ENCODE measurements at places on chromosomes 2 and 18.
A peak's percentile ranks its signal among the peaks of the same experiment; 100 is the strongest.

DNA sequence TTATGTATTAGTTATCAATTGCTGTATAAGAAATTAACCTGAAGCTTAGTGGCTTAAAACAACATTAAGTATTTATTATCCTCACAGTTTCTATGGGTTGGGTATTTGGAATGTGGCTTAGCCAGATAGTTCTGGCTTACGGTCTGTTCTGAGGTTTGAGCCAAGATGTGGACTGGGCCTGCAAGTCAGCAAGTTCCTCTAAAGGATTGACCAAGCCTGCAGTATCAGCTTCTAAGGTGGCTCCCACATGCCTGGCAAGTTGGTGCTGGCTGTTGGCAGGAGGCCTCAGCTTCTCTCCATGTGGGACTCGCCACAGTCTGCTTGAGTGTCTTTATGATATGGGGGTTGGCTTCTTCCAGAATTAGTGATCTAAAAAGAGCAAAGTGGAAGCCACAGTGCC, 45.0 kb upstream of the TCF4 start:
- no peak for DNase-seq

DNA sequence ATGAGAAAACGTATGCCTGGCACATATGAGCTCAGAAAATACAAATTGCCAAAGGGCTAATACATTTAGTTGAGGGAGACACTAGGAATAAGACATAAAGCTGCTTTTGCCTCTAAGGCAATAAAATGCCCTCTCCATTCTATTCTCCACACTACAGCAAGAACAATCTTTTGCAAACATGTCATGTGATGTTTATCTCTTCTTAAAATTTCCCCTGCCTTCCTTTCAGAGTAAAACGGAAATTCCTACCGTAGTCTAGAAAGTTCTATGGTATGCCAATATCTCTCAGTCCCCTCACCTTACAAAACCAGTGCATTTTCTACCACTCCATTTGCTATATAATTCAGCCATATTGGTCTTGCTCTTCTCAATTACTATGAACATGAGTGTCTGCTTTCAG, 33.1 kb downstream of the C18orf54 start:
- no peak for DNase-seq

GRCh38 chr2:150296770-150297546, 190.5 kb downstream of the RND3 start:
- DNase-seq = no peak

DNA sequence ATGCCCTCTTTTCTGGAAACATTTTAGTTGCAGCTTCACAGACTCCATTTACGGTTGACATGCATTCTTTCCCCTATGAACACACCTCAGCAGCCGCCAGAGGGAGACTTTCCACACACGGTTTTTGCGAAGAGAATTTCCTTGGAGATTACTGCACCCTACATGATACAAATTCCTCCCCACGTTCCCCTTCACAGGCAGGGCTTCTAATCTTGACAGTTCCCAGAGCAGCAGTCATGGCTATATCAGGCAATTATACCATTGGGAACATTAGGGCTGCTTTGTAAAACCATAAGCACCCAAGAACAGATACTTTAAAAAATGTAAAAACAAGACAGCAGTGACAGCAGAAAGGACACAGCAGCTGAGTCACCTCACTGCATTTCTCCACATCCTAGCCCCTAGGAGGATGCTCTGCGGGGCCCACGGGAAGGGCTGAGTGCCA, 253.8 kb downstream of the TGIF1 start:
- DNase-seq = peak; percentile 52

DNA sequence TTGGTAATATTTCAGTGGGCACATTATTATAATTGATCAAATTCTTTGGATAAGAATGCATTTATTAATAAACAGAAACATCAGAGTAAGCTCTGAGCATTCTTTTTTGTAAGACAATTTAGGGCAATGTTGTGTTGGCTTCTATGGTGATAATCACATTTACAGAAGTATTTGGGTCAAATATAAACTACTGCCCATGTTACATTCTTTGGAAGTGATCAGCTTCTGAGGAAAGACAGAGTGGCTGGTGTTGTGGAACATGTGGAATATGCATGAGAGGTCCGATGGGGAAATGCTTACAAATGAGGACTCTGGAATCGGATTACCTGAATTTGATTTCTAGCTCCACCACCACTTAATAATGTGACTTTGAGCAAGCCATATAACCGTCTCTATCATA, 19.4 kb downstream of the SERPINB13 start:
- DNase-seq = no peak

DNA sequence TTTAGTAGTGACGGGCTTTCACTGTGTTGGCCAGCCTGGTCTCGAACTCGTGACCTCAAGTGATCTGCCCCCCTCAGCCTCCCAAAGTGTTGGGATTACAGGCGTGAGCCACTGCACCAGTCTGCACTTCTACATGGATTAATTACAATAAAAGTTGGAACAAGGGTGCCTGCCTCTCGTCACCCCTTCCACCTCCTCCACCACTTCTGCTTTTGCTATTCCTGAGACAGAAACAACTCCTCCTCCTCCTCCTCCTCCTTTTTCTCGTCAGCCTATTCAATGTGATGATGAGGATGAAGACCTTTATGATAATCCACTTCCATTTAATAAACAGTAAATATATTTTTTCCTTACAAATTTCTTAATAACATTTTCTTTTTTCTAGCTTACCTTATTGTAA, 35.2 kb downstream of the SRBD1 start:
- DNase-seq = no peak

GRCh38 chr18:30342675-30343074, 699.9 kb downstream of the DSC3 start:
- no peak for DNase-seq

DNA sequence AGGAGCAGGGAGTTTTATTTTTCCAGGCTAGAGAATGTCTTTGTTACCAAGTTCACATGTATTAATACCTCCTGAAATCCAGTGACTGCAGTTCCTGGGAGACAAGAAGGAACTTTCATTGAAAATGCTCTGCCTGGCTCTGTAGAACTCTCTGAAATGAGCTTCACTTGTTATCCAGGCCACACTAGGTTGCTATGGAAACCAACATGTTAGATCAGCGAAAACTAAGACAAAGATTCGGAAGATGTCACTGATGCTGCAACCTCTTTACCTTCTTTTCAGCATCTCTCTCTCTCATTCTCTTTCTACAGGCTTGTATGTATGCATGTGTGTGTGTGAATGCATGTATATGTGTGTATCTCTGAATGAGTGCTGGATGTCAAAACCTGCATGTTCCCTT, 218.5 kb downstream of the TRIB2 start:
- DNase-seq = no peak

GRCh38 chr2:10876963-10877362, 34.8 kb upstream of the KCNF1 start:
- no peak for DNase-seq

DNA sequence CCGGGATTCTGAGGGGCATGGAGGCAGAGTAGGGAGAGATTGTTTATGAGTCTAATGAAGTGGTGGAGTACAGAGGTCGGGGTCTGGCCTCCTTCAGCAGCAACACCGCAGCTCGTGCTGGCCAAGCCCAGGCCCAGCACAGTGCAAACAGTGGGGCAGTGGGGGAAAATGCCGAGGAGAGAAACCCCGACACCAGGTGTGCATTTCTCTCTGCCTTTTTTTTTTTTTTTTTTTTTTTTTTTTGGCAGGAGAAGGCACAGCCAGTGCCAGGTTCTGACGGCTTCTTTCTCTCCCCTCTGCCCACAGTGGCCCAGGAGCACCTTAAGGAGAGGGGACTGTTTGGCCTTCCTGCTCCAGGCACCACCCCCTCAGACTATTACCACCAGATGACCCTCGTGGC, 219.3 kb downstream of the GLI2 start:
- no peak for DNase-seq

DNA sequence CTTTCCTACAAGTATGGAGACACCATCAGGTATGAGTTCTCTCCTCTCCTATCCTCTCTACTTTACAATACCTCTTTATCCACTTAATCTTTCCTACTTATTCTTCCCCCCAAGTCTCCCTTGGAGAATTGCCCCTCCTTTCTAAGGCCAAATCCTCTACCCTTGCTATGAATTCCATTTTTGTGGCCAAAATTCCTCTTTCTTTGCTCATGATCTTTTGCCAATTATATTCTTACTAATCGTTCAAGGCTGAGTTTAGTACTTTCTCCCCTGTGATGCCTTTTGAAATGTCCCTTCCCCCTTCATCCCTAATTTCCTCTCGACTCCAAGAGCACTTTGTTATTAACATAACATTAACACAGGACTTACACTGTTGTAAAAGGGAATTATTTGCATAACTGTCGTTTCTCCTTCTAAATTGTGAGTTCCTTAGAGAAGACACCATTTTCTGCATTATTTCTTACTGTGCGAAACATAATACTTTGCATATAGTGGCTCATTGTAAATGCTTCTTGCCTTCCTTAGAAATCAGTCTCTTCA, 133.4 kb downstream of the KCTD1 start:
- no peak for DNase-seq

- no peak for DNase-seq
Measured at GRCh38 chr2:11870064-11870463, 123.6 kb downstream of the LPIN1 start.

DNA sequence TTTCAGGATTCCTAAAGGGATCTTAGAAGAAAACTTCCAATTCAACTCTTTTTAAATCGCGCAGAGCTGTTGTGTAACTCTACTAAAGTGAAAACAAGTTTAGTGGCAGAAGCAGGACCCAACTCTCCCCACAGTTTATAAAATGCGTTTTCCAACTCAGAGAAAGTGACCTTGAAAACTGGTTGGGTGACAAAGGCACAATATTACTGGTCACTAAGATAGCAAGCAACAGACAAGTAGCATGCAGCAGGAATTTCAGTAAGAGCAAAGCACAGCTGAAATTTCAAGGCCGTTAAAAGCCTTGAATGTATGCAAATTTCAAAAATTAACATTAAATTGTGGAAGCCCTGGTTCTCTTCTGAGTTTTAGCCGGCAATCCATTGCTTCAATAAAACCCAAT, 66.9 kb downstream of the STK39 start:
- DNase-seq = no peak

GRCh38 chr2:103010751-103011150, 248.9 kb downstream of the TMEM182 start:
- DNase-seq = no peak

DNA sequence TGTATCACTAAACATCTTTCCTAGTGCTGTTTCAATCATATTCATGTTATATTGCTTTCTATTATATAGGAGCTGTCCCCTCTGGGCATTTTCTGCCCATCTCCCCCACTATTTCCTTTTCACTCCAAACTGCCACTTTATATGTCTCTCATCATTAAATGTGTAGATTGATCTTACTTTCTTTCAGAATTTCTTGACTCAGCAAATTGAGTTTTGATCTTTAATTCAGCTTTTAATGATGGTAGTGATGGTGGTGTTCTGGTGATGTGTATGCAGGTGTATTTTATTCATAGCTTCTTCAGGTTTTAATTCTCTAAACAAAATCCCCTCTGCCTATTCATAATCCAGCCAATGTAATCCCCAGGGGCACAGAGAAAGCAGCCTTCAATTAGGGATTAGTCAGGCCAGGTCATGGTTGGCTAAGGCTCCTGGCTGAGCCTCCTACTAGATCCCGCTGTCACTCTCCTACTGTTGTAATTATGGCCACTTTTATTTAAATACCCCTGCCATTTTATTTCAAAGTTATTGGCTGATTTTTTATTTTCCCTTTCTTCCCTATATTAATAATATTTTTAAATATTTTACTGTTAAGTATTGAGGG, 325.4 kb downstream of the SPAG16 start:
- DNase-seq = no peak

GRCh38 chr18:36780748-36781147, 48.1 kb downstream of the TPGS2 start:
- no peak for DNase-seq

- peak; percentile 22 for DNase-seq
Measured at GRCh38 chr2:226495466-226496272, 304.0 kb downstream of the IRS1 start.

DNA sequence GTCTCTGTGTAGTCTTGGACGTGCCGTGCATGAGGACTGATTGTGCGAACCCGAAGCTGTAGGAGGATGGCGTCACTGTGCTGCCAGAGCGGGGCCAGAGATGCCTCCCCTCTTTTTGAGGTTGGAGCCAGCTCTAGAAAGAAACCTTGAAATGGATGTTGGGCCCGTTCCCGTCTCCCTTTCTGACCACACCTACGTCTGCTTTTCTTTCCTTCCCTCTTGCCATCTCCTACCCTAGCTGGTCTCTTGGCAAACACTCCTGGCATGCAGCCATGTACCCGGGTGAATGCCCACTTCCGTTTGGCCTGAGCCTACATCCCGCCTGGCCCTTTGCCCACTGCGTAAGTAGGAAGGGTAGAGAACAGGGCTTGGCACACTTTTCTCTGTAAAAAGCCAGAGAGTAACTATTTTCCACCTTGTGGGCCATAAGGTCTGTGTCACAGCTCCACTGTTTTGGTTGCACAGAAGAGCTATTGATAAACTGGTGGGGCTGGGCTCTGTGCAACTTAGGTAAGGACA, 37.4 kb downstream of the SH3BP4 start:
- DNase-seq = no peak

GRCh38 chr18:21662581-21662980, 42.0 kb downstream of the ABHD3 start:
- no peak for DNase-seq

- no peak for DNase-seq
Measured at GRCh38 chr2:10064932-10065772, 15.1 kb downstream of the CYS1 start.

DNA sequence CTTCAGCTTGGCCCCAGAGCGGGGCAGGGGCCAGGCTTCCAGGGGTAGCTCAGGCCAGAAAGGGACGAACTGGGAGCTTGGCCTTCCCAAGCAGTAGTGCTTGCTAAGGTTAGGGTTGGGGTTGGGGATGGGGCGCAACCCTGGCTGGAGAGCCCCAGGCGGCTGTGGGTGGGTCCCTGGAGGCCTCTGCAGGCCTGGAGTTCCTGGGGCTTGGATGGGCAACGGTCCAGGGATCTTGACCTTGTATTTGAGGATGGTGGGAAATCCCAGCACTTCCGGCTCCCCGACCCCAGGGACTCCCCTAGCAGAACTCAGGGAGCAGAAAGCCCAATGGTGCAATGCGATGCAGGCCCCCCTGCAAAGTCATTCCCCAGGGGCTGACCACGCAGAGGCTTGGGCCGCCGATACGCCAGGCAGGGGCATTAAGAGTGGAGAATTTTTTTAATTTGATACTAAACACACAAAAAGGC, 12.6 kb upstream of the MLPH start:
- no peak for DNase-seq

- DNase-seq = no peak
Measured at GRCh38 chr2:29664578-29664977, 256.8 kb downstream of the ALK start.

GRCh38 chr2:163884416-163884815, 148.6 kb upstream of the FIGN start:
- no peak for DNase-seq

GRCh38 chr18:22172120-22172582, 2.8 kb downstream of the GATA6 start:
- peak; percentile 42 for DNase-seq

GRCh38 chr2:33292981-33293595, 183.4 kb upstream of the RASGRP3 start:
- no peak for DNase-seq
